ENCODE measurements at places on chromosomes 5 and 9.

GRCh38 chr9:137138722-137139467 lies at the start of gene GRIN1:
Gene GRIN1 (plus strand): TSS chr9:137139154. CDS start chr9:137139487, 333 bp downstream.
- peak; percentile 78 for ATAC-seq

- peak; percentile 50 for ATAC-seq
Measured at GRCh38 chr9:132114102-132114707, 34.5 kb upstream of the MED27 start.

- ATAC-seq: no peak
Measured at GRCh38 chr5:168372356-168372946, 81.0 kb downstream of the WWC1 start.

DNA sequence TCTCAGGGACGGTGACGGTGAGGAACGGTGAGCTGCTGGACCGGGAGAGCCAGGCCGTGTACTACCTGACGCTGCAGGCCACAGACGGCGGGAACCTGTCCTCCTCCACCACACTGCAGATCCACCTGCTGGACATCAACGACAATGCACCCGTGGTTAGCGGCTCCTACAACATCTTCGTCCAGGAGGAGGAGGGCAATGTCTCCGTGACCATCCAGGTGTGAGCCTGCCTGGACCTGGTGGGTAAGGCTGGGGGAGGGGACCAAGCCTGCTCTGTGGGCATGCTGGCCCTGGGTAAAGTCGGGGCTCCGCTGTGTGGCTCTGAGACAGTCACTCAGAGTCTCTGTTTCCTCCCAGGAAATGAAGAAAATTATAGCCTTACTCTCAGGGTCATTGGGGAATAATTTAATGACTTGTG lies 29.3 kb downstream of the CDHR2 start:
- no peak for ATAC-seq

DNA sequence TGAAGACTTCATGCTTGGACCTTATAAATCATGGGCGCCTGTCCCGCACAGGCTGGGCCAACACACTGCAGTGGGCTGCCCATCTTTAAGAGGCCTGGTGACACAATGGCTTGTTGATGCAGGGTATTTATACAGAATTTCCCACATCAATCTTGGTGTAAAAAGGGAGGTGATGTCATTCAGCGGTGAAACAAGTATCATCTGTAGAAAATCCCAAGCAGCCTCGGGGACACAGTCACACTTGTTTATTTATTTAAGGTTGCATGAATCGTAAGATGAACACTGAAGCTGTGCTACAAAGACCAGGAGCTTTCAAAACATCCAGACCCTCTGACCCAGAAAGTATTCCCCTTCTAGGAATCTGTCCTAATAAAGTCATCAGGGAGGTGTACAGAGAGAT lies 40.5 kb downstream of the SMIM23 start:
- no peak for ATAC-seq

DNA sequence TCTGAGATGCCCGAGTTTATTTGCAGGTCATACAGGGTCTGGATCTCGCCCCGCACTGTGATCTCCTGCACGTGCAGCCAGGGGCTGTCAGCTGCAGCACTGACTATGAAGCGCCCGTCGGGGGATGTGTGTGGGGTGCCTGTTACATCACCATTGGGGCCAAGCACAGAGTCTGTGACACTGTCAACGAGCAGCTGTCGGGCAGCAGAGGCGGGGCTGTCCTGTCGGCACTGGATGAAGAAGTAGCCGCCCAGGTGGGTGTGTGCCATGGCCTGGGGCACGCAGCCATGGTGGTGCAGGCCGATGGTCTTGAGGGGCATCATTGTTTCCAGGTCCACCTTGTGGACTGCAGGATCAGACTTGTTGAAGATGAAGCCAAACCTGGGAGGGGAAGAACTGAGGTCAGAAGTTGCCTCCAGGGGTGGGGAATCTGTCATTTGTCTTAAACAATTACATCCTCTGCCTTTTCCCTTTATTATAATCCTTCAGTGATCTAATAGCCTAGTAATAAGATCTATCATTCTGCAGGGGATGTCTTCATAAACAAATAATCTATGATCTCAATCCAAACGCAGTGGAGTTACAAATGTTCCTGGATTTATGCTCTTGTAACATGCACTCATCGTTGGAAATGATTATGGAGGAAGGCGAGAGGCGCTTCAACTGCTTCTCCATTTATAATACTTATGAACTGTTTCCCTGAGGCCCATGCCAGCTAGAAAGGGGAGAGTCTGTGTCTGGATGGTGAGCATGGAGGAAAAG lies 147.8 kb downstream of the HSPA4 start:
- ATAC-seq: no peak

GRCh38 chr9:14029806-14030374 lies 284.1 kb downstream of the NFIB start:
- ATAC-seq: no peak

DNA sequence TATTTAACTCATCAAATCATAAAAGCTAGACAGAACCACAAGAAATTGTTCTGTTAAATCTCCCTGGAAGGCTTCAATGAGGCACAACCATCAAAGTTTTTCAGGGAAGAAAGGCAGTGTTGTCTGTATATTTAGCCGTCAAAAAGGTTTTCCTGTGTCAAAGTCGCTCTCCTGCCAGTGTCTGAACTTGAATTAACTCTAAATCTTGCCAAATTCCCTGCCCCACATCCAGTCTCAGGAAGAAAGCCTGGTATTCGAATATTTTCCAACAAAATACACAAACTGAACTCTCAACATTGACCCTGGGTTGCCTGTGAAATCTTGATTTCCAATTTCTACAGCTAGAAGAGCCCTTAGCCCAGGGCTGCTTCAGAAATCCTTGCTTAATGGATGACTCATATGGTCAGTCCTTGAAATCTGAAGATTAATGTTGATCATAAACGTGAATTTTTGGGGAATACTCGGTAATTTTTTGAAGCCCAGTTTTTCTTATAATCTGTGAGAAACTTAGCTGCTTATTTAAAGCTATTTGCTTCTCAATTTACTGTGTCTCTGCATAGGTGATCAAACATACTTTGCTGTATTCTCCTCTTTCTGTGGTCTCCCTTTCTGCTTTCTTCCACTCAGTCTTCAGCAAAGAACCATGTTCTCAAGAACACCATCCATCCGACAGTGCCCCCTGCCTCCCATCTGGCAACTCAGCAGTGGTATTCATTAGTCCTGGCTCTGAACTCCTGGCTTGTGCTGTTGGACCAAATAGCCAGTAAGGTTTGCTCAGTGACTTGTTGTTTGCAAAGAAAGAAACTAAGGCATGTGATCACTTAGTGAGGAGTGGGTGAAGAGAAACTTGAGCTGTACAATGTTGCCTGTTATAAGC lies 58.9 kb downstream of the NREP start:
- no peak for ATAC-seq

DNA sequence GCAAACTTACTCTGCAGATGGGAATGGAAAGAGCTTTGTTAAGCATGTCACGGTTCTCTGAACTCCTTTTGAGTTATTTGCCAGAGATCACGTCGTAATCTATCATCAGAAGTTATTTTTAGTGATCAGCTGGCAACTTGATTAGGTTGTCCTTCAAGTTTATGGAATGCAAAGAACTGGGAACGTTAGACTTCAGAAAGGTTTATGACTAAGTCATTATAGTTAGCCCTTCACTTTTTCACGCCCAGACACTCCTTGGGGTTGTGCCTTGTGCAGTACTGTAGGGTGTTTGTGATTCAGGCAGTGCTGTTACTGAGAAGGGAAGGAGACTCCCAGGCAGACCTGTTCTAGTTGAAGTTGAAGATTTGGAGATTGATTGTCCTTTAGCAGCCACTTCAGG lies 26.8 kb upstream of the PHF2 start:
- ATAC-seq: no peak

DNA sequence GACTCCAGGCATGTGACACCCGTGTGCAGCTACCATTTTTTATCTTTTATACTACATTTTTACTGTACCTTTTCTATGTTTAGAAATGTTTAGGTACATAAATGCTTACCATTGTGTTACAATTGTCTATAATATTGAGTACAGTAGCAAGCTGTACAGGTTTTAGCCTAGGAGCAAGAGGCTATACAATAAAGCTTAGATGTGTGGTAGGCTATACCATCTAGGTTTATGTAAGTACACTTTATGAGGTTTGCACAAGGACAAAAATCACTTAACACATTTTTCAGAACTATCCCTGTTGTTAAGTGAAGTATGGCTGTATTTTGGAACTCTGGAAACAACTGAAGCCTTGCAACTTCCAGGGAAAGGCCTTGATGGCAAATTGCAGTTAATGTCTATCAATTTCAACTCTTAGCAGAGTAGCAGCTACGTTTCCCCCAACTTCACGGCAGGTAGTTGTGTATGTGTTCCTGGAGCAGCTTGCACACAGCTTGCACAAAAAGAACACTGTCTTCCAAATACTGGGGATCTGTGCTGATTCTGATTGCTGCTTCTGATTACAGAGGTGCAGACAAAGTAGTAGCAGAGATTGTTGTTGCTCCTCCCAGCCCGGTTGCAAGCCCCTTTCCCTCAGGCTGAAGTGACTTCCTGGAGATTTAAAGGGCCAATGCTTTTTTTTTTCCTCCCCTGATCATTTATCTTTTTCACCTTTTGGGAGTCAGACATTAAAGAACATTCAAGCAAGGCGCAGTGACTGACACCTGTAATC lies 30.0 kb downstream of the SIL1 start:
- ATAC-seq: no peak

- ATAC-seq: no peak
Measured at GRCh38 chr9:132991351-132992300, 13.1 kb downstream of the GFI1B start.

- ATAC-seq: no peak
Measured at GRCh38 chr5:154103233-154103632, 64.5 kb downstream of the MFAP3 start.

- no peak for ATAC-seq
Measured at GRCh38 chr5:56072863-56073766, 78.4 kb upstream of the IL6ST start.

GRCh38 chr5:175133185-175133584 lies 310.8 kb downstream of the DRD1 start:
- no peak for ATAC-seq

DNA sequence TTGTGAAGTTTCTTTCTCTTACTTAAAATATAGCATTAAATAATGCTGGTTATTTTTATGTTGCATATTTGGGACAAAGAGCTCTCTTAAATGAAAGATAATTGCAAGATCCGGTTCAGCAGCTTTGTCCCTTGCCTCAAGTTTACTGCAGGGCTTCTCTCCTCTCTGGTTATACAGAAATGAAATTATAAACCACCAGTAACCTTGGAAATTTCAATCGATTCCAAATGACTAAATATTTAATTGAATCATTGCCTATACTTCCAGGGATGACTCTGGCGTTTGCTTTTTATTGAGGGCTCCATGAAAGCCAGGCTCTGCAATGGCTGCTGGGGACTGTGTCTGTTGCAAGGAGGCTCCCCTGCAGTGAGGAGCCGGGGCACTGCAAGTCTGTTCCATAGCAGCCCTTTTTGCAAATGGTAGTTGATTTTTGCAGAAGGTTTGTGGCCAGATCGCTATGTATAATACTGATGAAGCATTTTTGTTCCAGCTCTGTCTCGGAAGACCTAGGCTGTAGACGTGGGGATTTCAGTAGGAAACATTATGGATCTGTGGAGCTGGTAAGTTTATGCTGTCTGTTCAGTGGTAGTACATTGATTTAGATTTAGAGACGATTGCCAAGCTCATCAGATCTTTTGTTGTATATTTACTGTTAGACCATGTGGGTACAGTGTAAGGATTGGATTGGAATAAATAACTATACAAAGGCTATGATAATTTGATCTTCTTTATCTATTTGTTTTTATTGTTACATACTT lies at the start of gene GARNL3:
GARNL3 (plus strand) TSS at position 313 of the 758 bp plus-strand sequence; CDS start at position 417, 104 bp downstream.
- ATAC-seq: no peak

GRCh38 chr5:31854181-31855133 lies 215.5 kb downstream of the PDZD2 start:
- peak; percentile 75 for ATAC-seq

DNA sequence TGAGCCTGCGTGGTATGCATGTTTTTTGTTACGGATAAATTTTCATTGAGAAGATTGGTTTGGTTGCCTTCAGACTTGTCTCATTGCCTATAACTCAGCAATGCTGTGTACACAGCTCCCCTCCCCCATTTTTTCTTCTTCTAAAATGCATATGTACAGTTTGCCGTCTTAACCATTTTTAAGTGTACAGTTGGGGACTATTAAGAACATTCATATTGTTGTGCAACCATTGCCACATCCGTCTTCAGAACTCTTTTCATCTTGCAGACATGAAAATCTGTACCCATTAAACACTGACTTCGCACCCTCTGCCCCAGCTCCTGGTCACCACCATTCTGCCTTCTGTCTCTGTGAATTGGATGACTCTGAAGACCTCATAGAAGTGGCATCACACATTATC lies 6.2 kb downstream of the EXOC3 start:
- ATAC-seq: no peak

- ATAC-seq: no peak
Measured at GRCh38 chr5:7453947-7454346, 58.0 kb downstream of the ADCY2 start.

- no peak for ATAC-seq
Measured at GRCh38 chr9:124855944-124856765, 2.9 kb downstream of the WDR38 start.

GRCh38 chr5:127834554-127834953 lies 131.4 kb downstream of the CCDC192 start:
- ATAC-seq: no peak

- no peak for ATAC-seq
Measured at GRCh38 chr9:91897201-91897600, 52.8 kb downstream of the ROR2 start.
